ENCODE measurements at places on chromosomes 12 and 14.

GRCh38 chr12:106108185-106108835, 30.4 kb downstream of the NUAK1 start:
- no peak for DNase-seq

DNA sequence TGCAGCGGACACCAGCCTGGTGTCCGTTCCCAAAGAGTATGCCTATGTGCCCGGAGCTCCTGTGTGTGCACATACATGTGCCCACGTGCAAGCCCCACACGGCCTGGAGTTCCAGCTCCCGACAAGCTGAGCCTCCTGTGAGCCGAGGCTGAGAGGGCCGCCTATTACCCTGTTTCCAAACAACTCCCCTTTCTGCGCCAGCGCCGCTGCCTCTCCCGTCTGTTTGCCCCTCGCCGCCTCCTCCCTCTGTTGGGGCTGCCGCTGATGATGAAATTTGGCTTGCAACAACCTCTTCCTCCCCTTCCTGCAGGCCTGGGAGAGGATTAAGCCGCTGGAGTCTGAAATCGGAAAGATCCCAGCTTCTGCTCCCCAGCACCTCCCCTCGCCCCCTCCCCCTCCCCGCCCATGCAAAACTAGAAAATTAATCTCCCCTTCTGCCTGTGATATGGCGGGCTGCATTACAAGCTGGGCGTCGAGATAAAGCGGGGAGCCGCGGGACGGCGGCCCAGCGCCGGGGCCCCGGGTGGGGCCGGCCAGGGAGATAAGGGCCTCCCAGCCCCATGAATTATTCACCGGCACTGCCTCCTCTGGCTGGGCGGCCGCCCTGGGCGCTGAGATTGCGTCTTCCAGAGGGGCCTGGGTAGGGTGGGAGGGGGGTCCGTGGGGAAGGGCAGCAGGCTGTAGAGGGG, 6.8 kb upstream of the ASIC1 start:
- DNase-seq = no peak

DNA sequence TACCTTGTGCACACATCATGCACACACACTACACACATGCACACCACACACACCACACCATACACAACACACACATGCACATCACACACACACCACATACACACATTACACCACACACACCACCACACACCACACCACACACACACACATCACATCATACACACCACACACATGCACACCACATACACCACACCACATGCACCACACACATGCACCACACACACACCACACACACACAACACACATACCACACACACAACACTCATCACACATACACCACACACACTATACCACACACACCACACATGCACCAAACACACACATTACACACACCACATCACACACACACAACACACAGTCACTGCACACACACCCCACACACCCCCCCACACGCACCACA, 38.1 kb downstream of the SDR9C7 start:
- DNase-seq = no peak

- DNase-seq = no peak
Observed at GRCh38 chr12:91379051-91379775, 196.6 kb upstream of the DCN start.

GRCh38 chr12:65907513-65907912, 83.2 kb downstream of the HMGA2 start:
- DNase-seq = no peak

- DNase-seq = no peak
Observed at GRCh38 chr12:15435597-15435996, 113.3 kb downstream of the PTPRO start.

DNA sequence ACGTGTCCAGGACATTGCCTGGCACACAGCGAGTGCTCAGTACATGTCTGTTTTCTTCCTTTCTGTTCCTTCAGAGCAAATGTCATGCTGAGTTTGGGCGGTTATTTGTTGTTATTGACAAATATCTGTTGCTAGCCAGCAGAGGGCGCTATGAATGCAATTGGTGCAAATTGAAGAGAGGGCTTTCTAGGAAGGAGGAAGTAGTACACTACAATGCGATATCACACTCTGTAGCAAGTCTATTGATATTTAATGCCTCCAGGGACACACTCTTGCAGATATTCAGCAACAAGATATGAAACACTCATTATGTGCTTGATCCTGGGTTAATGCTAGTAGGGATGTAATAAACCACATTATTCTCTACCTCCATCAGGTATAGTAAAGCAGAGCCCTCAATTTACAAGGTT, 267.3 kb upstream of the SRRM4 start:
- no peak for DNase-seq

- DNase-seq = peak; percentile 9
Observed at GRCh38 chr14:58862416-58863160, 224.8 kb downstream of the DACT1 start.

DNA sequence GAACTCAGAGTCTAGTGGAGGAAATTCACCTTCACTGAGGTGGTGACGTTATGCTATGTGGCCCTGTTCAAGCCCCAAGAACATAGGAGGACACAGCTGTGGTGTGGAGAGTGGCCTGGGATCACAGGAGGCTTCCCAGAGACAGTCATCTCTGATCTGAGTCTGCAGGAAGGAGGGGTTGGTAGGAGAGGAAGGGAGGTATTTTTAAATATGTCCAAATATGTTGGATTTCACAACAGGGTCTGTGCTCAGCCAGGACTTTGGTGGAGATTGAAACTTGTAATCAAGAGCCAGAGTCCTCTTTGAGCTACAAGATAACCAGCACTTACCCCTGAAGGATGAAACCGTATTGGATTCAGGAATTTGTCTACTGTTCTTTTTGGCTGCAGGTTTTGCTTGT, 26.4 kb upstream of the MED13L start:
- no peak for DNase-seq

DNA sequence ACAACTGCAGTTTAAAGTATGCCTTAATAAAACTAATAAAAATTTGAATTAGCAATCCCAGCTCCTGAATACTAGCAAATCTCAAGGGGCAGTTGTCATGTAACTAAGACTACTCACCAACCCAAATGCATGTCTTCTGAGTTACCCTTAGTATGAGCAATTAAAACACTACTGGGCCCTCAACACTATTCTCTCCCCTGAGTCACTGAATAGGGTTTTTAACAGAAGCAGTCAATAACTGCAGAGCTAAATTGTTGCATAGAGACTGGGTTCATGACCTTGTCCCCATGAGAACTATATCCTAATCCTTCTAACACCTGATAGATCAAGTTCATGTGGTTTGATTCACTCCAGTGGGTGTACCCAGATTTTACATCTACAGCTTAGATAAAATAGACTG, 38.8 kb downstream of the MDM1 start:
- no peak for DNase-seq

DNA sequence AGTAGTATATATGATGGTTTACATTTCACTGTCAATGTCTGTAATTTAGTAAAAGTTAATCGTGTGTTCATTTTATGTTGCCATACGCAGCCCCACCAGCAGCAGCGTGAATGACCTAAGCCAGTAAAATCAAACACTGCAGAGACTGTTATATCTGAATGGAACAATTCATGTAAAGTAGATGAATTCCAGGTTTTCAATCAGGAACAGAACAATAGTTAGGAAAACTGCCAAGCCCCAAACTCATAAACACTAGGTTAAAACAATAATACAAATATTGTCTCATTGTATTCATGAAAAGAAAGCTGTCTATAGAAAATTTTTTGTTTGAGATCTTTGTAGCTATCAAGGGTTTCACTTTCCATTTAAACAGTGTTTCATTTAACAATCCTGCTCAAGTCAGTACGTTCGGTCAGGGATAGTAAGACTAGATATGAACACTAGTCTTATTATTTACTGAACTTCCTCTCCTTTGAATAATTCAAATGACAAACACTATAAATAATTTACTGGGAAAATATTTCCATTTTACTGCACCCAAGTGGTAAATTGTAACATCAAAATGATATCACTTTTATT, 256.8 kb upstream of the FLRT2 start:
- no peak for DNase-seq

GRCh38 chr12:10310926-10311720, 3.5 kb downstream of the KLRD1 start:
- DNase-seq = no peak

GRCh38 chr14:45558183-45558582, 305.2 kb upstream of the MIS18BP1 start:
- DNase-seq = no peak

DNA sequence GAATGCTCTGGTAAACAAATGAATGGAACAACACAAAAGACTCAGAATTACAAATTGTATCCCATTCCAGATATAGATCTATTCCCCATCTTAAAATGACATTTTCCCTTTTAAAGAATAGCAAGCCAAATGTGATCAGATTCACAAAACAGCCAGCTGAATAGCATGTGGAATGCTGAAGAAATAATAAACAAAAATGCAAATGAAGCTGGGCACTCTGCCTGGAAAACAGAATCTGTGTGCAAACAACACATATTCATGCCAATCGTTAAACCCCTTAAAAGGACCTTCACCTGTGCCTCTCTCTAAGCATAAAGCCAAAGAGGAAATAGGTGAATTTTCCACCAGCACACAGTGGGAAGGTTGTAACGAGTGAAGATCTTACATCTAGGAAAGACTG, 67.9 kb upstream of the PDZRN4 start:
- no peak for DNase-seq

DNA sequence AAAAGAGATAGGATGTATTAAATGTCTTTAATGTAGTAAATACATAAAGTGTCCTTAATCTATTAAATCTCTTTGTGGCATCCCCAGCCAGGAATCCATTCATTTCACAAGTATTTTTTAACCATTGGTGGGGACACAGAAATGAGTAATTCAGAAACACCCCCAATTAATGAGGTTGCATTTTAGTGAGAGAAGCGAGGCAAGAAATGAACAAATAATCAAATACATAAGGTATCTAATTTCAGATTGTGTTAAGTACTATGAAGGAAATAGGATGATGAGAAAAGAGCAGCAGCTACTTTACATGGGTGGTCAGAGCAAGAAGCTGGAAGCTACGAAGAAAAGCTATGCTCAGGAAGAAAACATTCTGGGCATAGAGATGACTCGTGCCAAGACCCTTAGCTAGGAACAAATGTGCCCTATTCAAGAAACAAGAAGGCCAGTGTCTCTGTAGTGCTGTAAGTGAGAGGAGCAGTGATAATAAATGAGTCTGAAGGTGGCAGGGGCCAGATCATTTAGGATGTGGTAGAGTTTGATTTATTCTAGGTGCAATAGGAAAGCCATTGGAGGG, 60.5 kb upstream of the IGF1 start:
- no peak for DNase-seq

DNA sequence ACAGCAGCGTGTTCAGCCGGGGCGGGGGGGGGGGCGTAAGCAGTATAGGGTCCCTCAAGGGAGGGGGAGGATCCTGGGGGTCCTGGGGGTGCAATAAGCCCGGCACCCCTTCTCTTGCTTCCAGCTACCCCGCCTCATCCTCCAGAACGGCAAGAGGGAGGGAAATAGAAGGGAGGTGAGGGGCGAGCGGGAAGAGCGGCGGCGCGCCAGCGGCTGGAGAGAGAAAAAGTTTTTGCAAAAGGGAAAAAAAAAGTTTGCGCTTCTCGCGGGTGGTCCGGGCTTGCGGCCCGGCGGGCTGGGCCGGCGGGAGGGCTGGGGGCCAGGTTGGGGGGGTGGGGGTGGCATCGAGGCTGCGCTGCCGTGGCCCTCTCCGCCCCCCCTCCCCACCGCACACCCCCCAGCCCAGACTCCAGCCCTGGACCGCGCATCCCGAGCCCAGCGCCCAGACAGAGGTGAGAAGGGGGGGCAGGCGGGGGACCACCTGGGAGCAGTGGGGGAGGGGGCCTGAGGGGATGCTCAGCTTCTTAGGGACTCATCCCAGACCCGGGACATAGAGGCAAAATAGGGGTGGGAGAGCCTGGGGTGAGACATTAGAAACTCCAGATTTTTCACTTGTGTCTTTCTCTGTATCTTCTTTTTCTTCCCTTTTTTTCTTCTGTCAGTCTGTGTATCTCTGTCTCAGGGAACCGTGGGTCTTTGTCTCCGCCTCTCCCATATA, at the start of gene GLI1:
GLI1 (plus strand) TSS at position 36 of the 718 bp plus-strand sequence. CDS start 3,907 bp downstream, outside the sequence.
- DNase-seq = no peak

- no peak for DNase-seq
Observed at GRCh38 chr12:89421092-89421835, 69.0 kb upstream of the DUSP6 start.

DNA sequence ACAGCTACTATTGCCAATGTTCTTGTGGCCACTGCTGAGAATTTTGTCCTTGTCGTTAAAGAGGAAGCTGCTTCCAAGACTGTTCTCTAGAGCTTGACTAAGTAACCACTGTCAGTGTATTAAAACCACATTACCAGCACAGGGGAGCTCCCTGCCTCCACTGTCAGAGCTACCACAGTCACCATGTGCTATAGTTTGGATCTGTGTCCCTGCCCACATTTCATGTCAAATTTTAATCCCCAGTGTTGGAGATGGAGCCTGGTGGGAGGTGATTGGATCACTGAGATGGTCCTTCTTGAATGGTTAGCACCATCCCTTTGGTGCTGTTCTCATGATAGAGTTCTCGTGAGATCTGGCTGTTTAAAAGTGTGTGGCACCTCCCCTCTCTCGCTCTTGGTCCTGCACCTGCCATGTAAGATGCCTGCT, 23.2 kb upstream of the RAP1B start:
- no peak for DNase-seq

DNA sequence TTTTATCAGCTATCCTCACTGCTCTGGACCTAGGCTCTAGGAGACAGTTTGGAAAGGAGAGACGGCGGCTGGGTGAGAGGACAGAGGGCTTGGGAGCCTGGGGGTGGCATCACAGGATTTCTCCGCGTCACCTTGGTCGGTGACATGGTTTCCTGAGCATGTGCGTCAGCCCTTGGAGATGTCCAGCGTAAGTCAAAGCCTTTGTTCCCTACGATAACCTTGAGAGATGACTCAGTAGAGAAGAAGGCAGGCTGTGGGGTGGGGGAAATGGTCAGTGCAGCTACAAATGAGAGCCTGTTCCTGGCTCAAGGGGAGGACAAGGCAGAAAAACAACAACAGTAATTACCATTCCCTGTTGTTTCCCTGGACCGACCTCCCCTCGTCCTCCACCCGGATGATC, 90.2 kb upstream of the TBX3 start:
- no peak for DNase-seq

DNA sequence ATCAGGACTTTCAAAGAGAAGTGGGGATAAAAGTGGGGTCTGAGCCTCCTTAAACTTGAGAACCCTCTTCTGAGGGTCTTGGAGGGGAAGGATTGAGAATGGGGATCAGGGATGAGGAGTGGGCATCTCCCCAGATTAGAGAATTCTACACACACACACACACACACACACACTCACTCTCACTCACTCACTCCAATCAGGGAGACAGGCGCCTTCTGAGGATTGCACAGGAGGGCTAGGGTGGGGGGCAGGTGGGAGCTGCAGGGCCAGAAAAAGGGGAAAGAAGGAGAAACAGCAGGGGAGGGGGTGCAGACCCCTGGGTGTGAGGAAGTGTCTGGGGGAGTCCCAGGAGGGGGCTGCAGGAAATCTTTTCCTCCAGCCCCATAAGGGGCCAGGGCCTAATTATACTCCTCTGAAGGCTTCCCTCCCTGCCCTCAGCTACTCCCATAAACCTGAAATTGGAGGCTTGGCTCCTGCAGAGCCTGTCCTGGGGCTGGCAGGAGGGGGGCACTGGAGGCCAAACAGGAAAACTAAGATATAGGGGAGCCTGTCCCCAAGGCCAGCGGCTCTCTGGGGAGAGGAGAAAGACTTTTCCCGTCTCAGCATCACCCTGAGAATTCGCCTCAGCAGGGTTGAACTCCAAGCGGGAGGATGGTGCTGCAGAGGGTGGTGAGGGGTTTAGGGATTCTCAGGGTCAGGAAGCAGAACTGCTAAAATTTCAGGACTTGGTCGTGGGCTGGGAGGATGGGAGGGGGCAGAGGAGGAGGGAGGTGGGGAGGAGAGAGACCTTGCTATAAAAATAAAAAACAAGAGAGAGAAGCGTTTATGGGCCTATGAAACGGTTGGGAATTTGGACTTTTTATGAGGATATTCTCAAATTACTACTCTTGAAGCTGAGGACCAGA, 1.6 kb downstream of the HOXC9 start:
- DNase-seq = no peak

Measured in cerebellar nuclear complex (tissue), 1 donor.